Stimulated activated CD8-positive, alpha-beta memory T cell treated with anti-CD3 and anti-CD28 coated beads, Interleukin-2, amount 100 ng/mL, for 1 hour (primary cell): ENCODE measurements at places on chromosomes 16 and 17.
A peak's percentile ranks its signal among the peaks of the same experiment; 100 is the strongest.

- no peak for DNase-seq
Observed at GRCh38 chr16:57169327-57169726, 16.5 kb downstream of the PSME3IP1 start.

DNA sequence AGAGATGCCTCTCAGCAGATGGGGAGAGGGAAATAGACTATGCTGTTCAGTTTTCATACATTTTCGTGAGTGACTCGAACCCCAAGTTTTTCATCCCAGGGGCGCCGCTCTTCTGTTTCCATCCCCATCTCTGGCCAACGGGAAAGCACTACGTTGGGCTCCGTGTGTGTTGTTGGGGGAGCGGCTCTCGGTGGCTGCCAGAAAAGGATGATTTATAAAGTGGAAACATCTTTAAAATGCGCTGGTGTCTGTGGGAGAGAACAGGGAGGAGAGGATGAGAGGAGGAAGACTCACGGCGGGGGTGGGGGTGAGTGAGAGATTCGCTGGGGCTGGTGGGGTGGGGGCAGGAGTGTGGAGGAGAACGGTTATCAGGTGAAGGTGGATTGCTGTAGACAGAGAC is 5.8 kb downstream of the TBX4 start:
- DNase-seq, result no peak

GRCh38 chr17:61393904-61394629 is 5.6 kb upstream of the TBX2 start:
- no peak for DNase-seq

GRCh38 chr16:57341062-57341440 is 17.5 kb upstream of the CCL22 start:
- no peak for DNase-seq

DNA sequence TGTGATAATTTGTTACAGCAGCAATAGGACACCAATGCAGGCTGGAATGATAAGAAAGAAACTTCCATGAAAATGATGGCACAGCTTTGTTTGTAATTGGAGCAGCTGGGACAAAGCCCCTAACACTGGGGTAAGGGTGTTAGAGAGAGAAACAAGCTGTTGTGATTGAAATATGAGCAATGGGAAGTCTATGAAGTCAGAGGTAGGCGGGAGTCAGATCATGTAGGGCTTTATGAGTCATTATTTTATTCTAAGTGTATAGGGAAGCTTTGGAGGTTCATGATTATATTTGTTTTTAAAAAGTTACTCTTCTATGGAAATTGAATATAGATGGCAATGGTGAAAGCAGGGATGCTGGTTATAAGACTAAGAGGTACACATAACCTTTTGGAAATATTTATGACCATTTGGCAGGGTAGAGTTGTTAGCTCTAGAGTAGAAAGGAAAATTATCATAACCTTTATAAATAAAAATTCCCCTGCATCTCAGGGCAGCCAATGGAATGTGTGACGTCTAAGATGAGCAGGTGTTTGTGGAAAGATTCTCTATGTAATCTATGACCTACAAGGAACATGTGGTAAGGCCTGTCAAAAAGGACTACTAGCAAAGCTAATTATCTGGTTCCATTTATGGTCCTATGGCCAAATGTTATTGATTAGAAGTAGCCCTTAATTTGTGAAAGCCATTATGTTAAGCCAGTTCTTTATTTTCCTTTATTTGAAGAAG is 85.6 kb downstream of the KCNJ2 start:
- no peak for DNase-seq

DNA sequence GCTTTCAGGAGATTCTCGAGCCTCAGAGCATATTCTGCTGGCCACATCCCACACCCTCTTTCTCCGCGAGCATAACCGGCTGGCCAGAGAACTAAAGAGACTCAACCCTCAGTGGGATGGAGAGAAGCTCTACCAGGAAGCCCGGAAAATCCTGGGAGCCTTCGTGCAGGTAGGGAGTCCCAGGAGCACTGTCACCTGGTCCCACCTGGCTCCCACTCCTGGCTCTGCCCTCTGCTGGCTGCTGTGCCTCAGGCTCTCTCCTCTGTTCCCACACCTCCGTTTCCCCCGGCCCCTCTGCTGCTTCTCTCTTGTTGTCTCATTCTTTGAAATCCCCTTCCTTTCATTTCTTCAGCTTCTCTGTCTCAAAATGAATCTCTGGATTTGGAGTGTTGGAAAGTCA is 16.4 kb downstream of the LPO start:
- no peak for DNase-seq

GRCh38 chr16:31713945-31714902 is 159.4 kb upstream of the ZNF267 start:
- no peak for DNase-seq

GRCh38 chr16:31420037-31420436 is 8.1 kb downstream of the COX6A2 start:
- DNase-seq, result no peak

DNA sequence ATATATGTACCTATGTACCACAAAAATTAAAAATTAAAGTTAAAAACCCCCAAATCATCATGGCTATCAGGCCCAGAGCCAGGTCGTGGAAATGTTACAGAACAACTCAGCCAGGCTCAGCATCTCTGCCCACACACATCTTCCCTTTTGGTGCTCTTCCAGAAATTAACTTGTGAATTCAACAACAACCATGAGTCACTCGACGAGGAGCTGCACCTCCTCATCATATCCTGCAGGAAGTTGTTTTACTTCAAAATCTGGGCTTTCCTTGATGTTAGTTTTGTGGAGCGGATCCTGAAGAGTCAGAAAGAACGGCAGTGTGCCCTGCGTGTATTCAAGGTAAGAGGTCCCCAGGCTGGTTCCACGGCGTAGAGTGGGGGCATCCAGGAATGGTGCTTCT is 10.6 kb downstream of the FBXO39 start:
- no peak for DNase-seq

DNA sequence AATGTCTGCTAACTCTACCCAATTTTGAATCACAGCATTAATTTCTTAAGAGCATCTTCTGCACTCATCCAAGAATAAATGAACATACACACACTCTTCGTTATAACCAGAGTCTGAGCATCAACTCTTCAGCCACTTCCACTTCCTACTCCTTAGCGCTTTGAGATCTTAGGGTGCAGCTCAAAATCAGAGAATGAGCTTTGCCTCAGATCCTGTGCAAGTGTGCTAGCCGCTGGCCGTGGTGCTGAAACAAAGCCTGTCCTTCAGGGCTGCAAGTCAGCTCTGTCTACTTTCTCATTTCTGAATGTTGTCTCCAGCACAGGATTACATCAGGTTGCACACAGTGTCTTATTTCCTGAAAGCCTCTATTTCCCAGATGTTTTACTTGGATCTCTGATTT is 165.4 kb downstream of the AIPL1 start:
- no peak for DNase-seq

GRCh38 chr17:55319933-55320593 is 55.3 kb downstream of the HLF start:
- no peak for DNase-seq

DNA sequence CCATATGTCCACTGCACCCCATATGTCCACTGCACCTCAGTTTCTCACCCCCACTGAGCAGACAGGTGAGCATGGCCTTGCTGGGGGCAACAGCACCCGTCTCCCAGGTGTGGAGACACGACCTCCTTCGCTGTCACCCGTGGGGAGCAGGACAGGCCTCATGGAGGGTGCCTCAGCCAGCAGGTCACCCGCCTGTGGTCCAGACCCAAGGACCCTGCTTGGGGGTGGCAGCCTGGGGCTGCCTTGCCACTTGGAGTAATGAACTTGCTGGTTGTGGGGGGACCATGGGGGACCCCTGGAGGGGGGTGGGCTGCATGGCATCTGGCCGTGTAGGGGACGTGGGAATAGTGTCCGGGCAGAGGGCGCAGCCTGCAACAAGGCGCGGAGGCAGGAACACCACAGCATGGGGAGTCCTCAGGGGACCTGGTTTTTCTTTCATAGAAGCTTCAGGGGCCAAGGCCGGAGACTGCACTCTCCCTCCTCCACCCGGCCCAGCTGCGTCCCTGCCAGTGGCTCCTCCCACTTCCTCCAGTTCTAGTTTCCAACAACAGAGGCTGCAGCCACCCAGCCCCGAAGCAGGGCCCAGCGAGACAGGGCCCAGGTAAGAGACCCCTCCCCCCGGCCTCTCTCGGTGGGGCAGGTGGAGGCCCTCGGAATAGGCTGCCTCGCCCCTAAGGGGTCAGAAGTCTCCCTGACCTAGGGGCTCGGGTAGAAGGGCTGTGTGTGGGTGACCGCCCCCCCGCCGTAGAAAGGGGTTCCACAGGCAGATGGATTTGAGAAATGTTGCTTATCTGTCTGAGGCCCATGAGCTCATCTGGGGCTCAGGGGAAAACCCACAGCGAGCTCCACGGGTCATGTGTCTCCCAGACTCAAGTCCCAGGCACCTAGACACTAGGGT is at the start of gene NHLRC4:
Gene NHLRC4 (plus strand): TSS at position 531 of the 898 bp plus-strand sequence. CDS start 1,043 bp downstream, outside the sequence.
- DNase-seq, result no peak

GRCh38 chr17:63124958-63125357 is 158.9 kb downstream of the TANC2 start:
- no peak for DNase-seq

- DNase-seq, result no peak
Observed at GRCh38 chr17:42579794-42580551, 2.4 kb upstream of the PSMC3IP start.

GRCh38 chr16:74738816-74739215 is 35.8 kb downstream of the FA2H start:
- no peak for DNase-seq

DNA sequence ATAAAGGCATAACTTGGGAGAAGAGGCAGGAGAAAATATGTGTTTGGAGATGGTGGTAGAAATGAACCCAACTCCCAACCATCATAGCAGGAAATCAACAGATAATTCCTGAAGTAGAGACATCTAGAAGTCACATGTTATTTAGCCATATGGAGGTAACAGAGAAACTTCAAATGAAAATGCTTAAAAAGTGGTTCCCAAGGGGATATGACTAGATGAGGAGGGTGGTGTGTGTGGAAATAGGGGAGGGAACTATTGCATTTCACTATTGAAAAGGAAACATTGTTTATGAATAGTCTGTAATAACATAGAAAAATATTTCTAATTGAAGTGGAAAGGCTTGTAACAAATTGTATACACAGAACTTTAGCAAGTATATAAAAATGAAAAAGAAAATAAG is 412.0 kb downstream of the SHISA9 start:
- no peak for DNase-seq

DNA sequence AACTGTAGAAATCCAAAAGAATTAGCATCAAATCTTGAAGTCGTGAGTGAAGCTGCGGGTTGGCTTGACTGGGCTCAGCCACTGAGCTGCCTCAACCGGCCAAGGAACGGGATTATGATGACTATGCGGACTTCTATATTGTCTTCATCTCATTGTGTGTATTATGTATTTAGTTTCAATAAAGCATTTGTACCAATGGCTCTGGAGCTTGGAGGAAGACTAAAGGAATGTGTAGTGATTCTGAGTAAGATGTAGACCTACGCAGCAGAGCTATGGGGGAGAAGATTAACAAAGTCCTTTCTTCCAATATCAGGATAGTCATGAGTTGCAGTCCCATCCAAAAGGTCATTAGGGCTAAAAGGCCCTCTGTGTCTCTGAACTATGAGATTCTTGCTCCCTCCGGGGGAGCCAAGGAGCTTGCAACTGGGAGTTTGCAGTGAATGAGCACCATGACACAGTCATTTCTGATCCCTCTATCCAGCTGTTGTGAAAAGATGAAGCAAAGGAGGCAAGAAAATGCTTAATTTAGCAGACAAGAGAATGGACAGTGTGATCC is 8.3 kb downstream of the EME1 start:
- no peak for DNase-seq

DNA sequence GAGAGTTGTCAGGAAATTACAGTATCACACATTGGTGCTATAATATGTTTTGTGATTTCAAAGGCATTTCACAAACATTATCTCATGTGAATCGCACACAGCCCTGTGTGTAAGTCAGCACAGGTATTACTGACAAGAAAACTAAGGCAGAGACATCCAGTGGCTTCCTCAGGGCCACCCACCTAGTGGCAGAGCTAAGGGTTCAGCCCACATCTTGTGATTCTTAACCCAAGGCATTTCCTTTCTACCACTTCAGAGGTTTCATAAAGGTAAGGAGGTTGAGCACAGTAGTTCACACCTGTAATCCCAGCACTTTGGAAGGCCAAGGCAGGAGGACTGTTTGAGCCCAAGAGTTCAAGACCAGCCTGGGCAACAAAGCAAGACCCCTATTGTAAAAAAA is 58.2 kb downstream of the STX8 start:
- DNase-seq, result no peak

DNA sequence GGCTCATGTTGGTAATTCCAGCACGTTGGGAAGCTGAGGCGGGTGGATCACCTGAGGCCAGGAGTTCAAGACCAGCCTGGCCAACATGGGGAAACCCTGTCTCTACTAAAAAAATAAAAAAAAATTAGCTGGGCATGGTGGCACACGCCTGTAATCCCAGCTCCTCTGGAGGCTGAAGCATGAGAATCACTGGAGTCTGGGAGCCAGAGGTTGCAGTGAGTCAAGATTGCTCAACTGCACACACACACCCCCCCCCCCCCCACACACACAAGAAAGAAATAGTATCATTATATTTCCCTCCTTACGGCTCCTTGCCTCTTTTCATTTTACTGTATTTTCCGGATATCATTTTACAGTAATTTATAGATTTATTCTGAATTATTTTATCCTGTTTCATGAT is 963.1 kb upstream of the GOT2 start:
- no peak for DNase-seq

- peak; percentile 49 for DNase-seq
Observed at GRCh38 chr16:1363501-1364041, 11.8 kb downstream of the GNPTG start.

GRCh38 chr16:86806838-86807351 is 228.5 kb downstream of the FOXL1 start:
- no peak for DNase-seq

DNA sequence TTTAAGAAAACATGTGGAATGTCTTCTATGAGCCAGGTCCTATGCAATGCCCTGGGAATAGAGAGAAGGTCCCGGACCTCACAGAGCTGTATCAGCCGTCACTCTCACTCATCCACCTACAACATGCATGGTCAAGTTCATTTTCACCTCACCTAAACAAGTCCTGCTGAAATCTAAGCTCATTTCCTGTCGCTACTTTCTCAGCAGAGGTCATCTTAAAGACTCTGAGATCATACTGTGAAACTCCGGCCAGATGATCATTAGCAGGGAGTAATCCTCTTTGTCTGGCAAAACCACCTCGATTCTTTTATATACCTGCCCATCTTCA is 66.2 kb upstream of the LYRM9 start:
- DNase-seq, result no peak
